ENCODE measurements at places on chromosomes 2 and 18.

- no peak for DNase-seq
These were observed 90.7 kb upstream of the KLHL29 start for GRCh38 chr2:23294238-23294637.

DNA sequence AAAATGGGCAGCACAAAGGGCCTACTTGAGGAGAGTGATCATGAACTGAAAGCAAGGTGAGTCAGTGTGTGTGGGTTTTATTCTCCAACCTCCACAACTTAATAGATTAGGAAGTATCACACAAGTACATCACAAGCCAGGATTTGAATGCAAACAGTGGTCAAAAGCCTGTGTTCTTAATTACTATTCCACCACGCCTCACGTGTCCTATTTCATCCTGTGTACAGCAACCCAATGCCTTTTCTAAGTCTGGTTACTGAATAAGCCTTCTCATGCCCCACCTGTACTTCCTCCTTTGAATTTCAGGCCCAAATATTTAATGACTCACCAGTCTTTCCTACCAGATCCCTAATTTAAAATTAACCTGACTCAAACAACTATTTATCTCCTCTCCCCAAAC lies 755.7 kb upstream of the SLC8A1 start:
- no peak for DNase-seq

DNA sequence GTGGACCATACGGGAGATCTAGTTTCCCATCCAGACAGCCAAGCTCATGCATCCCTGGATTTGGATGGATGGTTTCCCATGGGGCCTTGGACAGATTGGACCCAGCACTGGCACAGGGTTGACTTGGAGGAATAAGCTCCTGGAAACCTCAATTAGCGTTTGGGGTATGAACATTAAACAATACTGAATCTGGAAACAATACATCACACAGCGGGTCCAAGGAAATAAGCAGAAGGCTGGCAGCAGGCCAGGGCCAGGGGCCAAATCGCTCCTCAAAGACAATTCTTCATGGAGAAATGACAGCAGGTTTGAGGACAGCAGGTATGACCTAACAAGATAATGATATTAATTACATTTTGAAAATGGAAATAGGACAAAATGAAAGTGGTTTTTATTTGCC lies 540.6 kb downstream of the RIT2 start:
- no peak for DNase-seq

- DNase-seq = no peak
These were observed 105.5 kb downstream of the ZEB2 start for GRCh38 chr2:144414324-144414845.

- DNase-seq = no peak
These were observed 43.8 kb downstream of the APOB start for GRCh38 chr2:20999906-21000645.

GRCh38 chr18:74310411-74310810 lies 5.2 kb upstream of the C18orf63 start:
- DNase-seq = no peak

DNA sequence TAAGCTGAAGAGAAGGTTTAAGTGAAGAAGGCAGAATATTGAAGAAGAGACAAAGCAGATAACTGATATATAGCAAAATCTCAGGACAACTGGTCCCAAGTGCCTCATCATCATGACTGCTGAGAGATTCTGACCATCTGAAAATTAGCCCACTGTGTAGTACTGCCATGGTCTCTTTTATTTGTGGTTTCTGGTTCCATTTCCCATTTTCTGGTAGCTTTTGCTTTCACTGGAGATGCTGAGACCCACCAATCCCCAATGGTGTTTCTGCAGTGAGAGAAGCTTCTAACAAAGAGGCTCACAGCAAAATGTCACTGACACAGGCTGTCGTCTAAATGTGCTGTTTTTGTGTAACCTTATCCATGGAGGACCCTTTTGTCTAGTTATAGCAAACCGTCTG lies 79.5 kb downstream of the TMEM163 start:
- no peak for DNase-seq

- DNase-seq = no peak
These were observed 97.9 kb downstream of the BAZ2B start for GRCh38 chr2:159518321-159519005.

DNA sequence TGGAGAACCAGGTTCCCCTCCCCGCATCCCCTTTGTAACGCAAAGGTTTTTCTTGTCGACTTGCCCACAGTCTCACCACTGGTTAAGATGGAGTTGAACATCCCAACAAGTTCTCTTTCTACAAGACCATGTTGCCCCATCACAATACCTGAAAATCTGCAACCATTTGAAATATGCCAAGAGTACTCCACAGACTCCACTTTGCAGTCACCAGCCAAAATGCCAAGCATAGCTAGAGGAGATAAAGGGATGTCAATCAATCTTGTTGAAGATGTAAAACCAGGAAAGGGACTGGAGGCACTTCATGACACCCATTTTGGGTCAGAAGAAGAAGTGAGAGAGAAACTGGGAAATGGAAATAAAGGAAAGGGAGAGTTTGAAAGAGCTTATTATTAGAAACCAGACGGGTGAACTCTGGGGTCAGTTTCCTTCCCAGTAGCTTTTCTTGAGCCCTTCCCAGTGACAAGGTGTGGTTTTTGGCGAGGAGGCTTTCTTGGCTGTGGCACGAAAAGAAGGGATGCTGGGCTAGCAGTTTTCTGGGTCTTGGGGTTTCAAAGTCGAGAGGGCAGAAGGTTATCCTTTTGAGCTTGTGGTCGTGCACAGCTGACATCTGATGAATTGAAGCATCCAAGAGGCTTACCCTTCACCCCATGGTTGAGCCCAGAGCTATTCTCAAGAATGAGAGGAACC lies 79.3 kb downstream of the ACAA2 start:
- DNase-seq = no peak

- no peak for DNase-seq
These were observed 3.7 kb downstream of the MALT1 start for GRCh38 chr18:58674863-58675472.
